Activated naive CD8-positive, alpha-beta T cell treated with anti-CD3 and anti-CD28 coated beads, Interleukin-2, amount 10 ng/mL, durations not matched to agents 7 days and 5 days (primary cell): ENCODE measurements at places on chromosomes 1 and 21.

GRCh38 chr1:240936911-240937668 lies 325.1 kb upstream of the GREM2 start:
- DNase-seq, result no peak

- DNase-seq, result no peak
These were observed 53.5 kb upstream of the MTF2 start for GRCh38 chr1:93025572-93025971.

GRCh38 chr1:164759144-164759920 lies 200.3 kb downstream of the PBX1 start:
- DNase-seq, result no peak

GRCh38 chr1:205240118-205240517 lies 12.4 kb downstream of the TMCC2 start:
- no peak for DNase-seq

DNA sequence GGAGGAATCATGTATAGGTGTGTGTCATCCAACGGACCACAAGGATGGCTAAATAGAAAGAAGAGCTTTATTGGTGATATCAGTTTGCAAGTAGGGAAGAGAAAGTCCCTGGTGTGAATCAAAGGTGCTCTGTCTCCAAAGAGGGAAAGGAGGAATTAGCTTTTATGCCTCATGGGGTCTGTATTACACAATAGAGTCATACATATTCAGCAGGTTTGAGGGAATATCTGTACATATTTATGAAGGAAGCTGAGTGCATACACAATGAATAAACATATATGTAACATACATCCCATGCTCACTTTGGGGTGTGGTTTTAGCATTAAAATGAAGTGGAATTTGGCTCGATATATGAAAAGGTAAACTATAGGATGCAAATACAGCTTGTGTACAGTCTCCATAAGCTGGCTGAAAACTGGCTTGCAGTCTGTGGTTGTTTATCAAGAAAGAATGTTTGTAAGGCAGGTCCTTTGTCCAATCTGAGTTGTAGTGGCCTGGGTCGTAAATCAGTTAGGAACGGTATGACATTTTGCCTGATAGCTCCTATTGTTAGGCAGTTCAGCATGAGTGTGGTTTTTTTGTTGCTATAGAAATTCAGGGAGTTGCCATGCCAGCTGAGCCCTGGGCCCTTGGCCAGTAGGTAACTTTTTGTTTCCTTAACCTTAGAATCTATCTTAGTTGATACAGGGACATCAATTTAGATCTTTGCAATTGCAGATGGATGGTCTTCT lies 198.0 kb upstream of the ZP4 start:
- DNase-seq, result no peak

GRCh38 chr1:26677306-26678115 lies 18.3 kb upstream of the ARID1A start:
- DNase-seq, result peak; percentile 40

DNA sequence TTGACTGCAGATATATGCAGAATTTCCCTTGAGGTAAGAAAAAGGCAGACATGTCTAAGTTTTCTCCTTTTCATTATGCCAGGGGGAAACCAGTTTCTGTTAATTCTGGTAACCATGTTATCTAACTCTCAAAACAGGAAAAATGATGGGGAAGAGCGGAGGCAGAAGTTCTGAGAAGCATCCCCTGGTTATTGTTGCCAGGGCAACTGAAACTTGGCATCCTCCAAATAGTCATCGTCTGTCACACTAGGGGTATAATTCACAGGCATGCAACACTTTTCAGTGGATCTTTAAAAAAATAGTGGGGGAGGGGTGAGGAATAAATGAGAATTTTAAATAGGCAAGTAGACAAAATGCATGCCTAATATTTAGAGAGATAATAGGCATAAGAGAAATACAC lies 715.3 kb upstream of the CXADR start:
- no peak for DNase-seq

- DNase-seq, result no peak
These were observed 57.9 kb downstream of the DDAH1 start for GRCh38 chr1:85406887-85407533.

DNA sequence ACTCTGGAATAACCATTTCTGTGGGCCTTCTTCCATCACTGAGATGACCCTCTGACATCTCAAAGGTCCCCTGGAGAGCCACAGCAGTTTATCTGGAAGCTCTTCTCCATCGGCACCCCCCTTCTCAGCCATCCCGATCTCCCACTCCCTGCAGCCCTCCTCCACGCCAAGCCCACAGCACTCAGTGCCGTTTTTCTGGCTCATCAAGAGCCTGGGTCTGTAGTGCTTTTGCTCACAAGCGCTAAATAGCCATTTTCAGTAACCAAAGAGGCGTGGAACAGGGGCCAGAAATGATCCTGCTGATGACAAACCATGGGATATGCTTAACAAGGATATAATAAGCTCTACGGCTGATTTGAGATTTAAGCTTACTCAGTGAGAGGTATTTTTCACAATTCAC lies 17.6 kb downstream of the SEC16B start:
- DNase-seq, result no peak
